ENCODE measurements at places on chromosomes 1 and 21. TPM values are rescaled to one million over a fixed set of nuclear protein-coding genes. Genes with fewer than 3 reads are reported as not detected.
A peak's percentile ranks its signal among the peaks of the same experiment; 100 is the strongest.

Gene IL22RA1
- total RNA-seq: not detected

Gene AQP10
- not detected for total RNA-seq

GRCh38 chr1:45299981-45300668, 26.6 kb upstream of the HPDL start:
- DNase-seq: peak; percentile 58

GRCh38 chr1:228867951-228868730, 132.9 kb downstream of the RHOU start:
- DNase-seq: no peak

All from frontal cortex (tissue), 4 donors.